ENCODE measurements at places on chromosomes 1 and 21.
A peak's percentile ranks its signal among the peaks of the same experiment; 100 is the strongest.

DNA sequence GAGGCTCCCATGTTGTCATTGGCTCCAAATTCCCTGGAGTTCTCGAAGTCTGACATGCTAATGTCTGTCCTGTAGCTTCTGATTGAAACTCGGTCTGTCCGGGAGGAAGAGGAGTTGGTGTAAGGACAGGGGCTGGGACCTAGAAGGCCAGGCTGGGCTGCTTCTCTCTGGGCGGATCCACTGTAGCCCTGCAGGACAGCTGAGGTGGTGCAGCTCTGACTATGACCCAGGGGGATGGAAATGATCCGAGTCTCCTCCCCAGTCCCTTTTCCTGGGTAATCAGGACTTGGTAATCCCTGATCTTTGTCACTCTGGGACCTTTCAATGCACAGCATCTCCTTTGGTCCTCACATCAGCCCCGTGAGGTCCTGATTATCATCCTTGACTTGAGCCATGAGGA is 10.0 kb upstream of the FCMR start:
- DNase-seq: no peak

- peak; percentile 61 for DNase-seq
These were observed 36.0 kb upstream of the IL19 start for GRCh38 chr1:206734499-206735142.

DNA sequence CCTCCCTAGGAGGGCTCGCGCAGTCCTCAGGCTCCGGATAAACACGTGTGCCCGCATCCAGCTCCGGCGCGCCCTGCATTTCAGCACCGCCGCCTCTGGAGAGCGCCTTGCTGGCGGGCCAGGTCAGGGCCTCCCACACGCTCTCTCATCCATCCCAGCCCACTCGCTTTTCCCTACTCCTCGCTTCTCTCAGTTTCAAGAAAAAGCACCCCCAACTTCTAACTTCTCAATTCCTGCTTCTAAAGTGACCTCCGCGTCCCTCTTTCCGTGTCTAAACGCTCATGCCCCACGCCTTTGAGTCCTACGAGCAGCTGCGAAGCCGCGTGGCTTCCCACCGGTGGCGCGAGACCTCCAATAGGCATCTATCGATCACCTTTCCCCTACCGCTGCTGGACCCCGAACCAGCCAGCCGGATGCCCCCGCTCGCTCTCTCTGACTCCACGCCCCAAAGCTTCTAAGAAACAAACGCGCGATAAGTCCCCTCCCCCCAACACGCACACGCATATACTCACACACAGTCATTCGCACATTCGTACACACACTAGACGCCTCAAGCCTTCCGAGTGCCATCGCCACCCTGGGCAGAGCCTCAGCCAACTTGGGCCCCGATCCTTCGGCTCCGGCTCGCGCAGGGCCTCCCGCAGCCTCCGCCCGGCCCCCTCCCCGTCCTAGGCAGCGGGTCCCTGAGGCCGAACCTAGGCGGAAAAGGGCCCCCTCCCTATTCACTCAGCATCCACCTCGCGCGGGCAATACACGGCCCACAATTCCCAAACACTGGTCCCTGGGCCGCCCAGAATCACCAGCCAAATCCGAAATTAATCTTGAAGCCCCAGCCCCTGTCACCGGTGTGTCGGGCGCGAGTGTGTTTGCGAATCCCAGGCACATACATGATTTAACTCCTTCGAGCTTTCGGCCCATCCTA is 1.1 kb downstream of the NMNAT2 start:
- no peak for DNase-seq

DNA sequence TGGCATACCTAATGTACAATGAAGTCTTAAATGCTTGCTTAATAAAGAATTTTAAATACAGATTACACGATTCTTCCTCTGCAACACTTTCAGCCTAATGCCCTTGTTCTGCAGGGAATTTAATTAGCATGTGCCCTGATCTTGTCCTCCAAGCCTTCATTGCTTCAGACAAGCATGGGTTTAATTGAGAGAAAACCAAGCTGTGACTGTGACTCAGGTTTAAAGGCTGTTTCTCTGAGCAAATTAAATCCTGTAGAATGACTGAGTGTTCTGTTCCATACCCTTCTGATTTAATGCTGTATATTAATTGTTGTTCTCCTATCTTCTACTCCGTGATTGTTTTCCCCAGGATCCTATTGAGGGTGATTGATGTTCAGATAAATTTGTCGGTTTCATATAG is 269.0 kb upstream of the PRMT6 start:
- DNase-seq: no peak

- no peak for DNase-seq
These were observed at the start of gene FAM3B for GRCh38 chr21:41316200-41317062. TSS of gene FAM3B (plus strand) at chr21:41316801. CDS start at chr21:41316880, 79 bp downstream.

GRCh38 chr1:166353213-166353612 is 186.4 kb upstream of the FAM78B start:
- DNase-seq: no peak

DNA sequence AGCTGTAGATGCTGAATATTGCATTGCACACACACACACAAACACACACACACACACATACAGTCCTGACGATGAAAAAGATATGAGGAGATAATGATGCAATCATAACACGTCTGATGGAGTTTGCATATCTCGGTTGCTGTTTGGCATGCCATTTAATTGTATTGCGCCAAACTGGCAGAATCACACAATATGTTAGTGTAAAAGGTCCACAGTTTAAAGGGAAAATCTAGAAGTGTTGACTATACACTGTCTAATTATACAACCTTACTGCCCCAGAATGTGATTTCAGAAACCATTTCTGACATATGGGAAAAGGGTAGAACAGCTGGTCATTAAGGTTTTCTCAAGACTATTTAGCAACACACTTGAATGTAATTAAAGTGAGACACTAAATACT is 123.7 kb upstream of the PROX1 start:
- no peak for DNase-seq

DNA sequence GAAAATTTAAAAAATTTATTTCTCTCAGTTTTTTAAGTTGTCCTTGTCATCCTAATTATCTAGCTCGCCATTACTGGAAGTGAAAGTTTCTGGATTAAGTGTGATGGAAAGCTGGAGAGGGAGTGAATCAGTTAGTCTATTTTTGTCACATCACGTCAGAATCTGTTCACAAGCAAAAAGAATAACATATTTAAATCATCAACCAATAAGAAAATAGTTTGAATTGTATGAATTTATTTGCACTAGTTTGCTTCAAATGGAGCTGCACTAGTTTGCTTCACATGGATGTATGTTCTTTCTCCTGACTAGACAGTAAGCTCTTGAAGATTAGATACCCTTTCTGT is 22.8 kb downstream of the PHC2 start:
- DNase-seq: no peak

DNA sequence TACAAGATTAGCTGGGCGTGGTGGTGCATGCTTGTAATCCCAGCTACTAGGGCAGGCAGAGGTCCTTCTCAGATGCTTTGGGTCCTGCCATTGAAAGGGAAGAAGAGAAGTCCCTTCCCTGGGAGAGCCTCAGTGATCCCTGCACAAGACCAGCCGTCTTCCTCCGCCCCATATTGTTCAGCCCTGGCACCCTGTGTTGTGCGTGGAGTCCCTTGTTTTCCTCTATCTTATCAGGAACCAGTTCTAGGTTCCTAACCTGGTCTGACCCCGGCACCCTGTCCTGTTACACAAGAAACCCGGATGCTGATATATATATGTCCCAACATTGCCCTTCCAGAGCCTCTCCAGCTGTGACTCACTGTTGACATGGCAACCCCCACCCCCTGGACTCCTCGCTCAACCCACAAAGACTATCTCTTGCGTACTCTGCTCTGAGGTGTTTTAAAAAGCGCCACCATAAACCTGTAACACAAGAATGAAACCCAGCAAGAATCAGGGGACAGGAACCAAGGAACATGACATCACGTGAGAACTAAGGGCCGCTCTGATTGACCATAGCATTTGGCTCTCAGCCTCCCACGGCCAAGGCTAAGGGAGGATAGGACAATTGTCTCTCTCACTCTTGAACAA is 4.8 kb downstream of the MX2 start:
- no peak for DNase-seq

GRCh38 chr21:42446531-42446930 is 42.8 kb downstream of the UBASH3A start:
- DNase-seq: no peak

GRCh38 chr1:6134741-6135510 is 45.2 kb downstream of the CHD5 start:
- DNase-seq: no peak

DNA sequence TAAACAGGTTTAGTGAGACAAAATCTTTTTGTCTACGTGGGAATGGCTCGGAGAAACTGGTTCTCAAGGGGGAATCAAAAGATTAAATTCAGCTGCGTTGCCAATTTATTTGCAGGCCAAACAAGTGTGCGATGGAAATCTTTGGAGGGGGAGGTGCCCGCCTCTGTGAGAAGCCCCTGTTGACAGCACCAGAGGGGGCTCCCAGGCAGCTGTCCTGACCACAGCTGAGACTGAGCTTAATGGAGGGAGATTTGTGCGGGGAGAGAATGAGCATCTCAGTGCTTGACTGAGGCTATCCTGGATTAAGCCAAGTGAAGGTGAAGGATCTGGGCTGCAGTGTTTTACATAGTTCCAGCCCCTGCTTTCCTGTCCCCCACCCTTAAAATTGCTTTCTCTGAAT is 169.7 kb downstream of the ATG4C start:
- no peak for DNase-seq

DNA sequence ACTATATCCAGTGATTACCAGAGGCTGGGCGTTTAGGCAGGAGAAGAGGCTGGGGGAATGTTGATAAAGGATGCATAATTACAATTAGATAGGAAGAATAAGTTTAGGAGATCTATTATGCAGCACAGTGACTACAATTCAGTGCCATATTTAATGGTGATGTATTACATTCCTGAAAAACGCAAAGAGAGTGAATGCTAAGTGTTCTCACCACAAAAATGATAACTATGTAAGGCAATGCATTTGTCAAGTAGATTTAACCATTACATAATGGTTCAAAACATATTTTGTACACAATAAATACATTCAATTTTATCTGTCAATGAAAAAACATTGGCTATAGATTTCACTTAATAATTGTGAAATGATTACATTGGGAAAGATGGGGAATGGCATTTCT is 548.9 kb downstream of the NUF2 start:
- no peak for DNase-seq

DNA sequence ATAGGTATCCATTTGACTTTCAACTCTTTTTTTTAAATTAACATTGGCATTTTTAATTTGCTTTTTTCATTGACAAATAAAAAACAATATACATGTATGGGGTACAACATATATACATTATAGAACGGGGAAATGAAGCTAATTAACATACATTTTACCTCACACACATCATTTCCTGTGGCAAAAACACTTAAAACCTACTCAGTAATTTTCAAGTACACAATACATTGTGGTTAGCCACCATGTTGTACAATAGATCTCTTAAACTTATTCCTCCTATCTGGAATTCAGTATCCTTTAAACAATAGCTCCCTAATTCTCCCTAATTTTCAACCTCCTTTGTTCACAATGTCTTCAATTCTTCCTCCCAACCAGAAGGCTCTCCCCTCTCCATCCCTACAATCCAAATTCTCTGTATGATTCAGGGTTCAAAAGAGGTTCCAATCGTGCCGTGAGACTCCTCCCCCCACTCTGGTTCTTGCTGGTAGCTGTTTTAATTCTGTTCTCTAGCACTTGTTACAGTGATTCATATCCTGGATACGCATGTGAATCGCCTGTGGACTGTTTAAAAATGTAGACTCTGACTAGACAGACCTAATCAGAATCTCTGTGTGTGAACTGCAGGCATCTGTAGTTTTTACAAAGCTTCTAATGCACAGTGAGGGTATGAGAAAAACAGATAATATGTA is 87.6 kb upstream of the DUSP10 start:
- DNase-seq: no peak

GRCh38 chr1:26758358-26758757 is 29.4 kb upstream of the PIGV start:
- no peak for DNase-seq

- no peak for DNase-seq
These were observed 221.0 kb downstream of the DSCAM start for GRCh38 chr21:40625991-40626390.

DNA sequence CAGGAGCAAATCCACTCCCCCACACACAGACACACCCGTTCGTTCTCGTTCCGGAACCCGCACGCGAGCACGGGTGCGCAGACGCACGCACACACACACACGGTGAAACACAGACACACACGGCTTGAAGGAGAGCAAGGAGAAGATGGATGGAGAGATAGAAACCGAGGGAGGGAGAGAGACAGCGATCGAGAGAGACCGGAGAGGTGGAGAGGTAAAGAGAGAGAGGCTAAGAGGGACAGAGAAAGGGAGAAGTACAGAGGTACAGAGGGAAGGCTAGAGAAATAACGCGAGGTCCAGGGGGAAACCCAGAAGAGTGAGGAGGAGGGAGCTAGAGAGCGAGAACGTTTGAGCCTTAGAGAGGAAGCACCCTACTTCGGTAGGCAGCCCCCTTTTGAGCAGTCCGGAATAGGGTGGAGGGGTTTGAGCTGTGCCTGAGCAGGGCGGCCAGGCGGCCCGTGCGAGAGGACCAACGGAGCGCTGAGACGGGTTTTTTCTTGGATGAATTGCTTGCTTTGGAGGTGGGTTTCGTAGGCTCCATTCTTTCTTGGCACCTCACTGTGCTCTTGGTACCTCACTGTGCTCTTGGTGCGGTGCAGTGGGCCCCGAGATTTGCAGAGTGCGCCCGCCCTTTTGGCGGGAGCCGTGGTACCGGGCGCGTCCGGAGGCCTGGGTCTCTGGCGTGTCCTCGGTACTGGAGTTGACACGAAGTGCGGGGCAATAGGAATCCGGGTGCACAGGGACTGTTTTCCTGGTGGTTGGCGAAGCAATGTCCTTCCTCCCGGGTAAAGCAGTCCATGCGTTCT is 88.4 kb upstream of the RHOU start:
- no peak for DNase-seq

DNA sequence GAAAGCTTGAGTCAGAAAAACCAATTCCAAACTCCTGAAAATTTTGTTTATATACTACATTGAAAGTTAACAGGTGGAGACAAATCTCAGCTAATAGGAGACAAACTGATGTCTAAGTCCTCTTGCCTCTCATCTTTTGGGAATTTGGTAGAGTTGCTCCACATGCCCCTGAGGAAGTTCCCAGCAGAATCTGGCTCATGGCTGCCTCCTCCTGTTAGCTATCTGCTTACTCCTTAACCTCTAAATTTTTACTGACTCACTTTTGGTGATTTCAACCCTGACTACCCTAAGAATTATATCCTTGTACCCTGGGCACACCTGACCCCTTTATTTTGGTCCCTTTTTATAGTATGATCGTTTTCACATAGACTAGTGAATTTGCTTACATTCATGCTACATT is 633.7 kb upstream of the USP24 start:
- DNase-seq: no peak

DNA sequence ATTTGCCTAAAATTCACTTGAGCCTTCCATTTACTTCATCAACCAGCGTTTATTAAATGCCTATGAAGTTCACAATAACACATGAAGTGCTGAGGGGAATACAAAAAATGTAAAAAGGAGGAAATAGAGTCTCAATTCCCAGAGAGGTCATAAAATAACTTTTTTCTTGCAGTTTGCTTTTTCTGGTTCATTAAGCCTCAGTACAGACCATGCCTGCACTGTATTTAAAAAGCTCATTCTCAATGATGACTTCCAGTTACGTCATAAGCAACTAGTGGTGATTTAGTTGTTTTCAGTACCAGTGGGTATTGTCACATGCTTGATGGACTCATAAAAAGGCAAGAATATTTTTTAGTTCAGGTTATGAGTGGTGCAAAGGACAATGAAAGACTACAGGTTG is 160.1 kb upstream of the UBE2U start:
- DNase-seq: no peak

GRCh38 chr1:7262611-7263010 is 477.4 kb downstream of the CAMTA1 start:
- no peak for DNase-seq

- DNase-seq: no peak
These were observed 149.6 kb downstream of the C1orf21 start for GRCh38 chr1:184536246-184536985.
